ENCODE measurements at places on chromosomes 4 and X. TPM values are rescaled to one million over a fixed set of nuclear protein-coding genes. Genes with fewer than 3 reads are reported as not detected.

The ANXA10 gene
- total RNA-seq = 4.2 TPM

The PNMA6A gene
- total RNA-seq = 8.1 TPM

The NDST4 gene
- not detected for total RNA-seq

The STX18 gene
- total RNA-seq = 23.8 TPM

The ATP1B4 gene
- total RNA-seq = not detected

The PPP1R3F gene
- total RNA-seq = 14.9 TPM

The ITM2A gene
- total RNA-seq = 1.3 TPM

The PWWP3B gene
- total RNA-seq = 0.17 TPM

The FMR1NB gene
- not detected for total RNA-seq

The UPF3B gene
- total RNA-seq = 1.8 TPM

The GPR173 gene
- total RNA-seq = 6.3 TPM

The RAB33B gene
- total RNA-seq = 13.2 TPM

The PPAT gene
- total RNA-seq = 12.9 TPM

The NPY2R gene
- total RNA-seq = not detected

The ZNF732 gene
- 0.29 TPM for total RNA-seq

The CFAP299 gene
- 8.1 TPM for total RNA-seq

The CDKL5 gene
- 3.1 TPM for total RNA-seq

The TRPC3 gene
- total RNA-seq = 0.44 TPM

The DEFB131A gene
- not detected for total RNA-seq

The DGKK gene
- total RNA-seq = not detected

The PAGE2B gene
- not detected for total RNA-seq

The RHOXF1 gene
- total RNA-seq = not detected

The NONO gene
- 350 TPM for total RNA-seq

The ARHGAP6 gene
- 10.3 TPM for total RNA-seq

The PFKFB1 gene
- not detected for total RNA-seq

The MAP3K15 gene
- under 0.01 TPM for total RNA-seq
